ENCODE measurements at places on chromosomes 16 and 17.
A peak's percentile ranks its signal among the peaks of the same experiment; 100 is the strongest.

DNA sequence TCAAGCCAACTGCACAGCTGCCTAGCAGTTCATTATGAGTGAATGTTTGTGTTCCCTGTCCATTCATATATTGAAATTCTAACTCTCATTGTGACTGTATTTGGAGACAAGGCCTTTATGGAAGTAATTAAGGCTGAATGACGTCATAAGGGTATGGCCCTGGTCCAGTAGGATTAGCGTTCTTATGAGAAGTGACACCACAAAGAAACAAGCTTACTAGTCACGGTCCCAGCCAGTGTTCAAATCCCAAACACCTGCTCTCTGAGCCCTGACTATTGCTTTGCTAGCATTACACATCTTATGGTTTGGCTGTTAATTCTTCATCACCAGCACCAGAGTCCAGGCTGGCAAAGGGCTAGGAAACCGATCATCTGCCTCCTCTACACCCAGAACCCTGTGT lies 2.2 kb downstream of the ZNF668 start:
- peak; percentile 74 for DNase-seq

DNA sequence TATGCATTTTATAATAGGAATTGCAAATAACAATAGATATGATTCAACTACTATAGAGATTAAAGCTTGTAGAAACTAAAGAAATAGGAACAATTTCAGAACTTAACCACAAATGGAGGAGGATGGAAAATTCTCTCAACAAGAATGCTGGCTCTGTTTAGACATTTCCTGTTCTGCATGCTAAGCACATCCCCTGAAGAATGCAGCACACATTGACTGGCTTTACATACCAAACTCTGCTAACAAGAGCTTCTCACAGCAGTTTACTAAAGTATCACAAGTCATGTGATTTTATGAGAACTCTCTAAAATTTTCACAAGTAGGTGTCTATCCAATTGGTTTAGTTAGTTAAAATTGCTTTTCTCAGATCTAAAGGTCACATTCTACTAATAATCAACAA lies 85.2 kb downstream of the SPAG9 start:
- DNase-seq = peak; percentile 46

DNA sequence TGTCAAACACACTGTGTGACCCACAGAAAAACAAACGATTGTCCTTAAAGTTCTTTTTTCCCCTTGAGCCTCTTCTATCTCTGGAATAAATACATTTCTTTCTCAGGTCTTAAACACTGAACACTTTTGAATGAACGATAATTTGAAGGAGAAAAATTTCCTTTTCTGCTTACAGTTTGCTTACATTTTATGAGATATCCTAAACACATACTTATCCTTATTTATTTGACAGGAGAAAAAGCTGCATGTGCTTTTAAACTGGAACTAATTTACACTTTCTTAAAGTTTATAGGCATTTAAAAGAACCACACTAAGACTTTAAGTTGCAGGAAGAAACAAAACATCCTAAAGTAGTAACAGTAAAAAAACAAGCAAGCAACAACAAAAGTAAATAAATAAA lies 4.7 kb upstream of the IGF2BP1 start:
- no peak for DNase-seq

DNA sequence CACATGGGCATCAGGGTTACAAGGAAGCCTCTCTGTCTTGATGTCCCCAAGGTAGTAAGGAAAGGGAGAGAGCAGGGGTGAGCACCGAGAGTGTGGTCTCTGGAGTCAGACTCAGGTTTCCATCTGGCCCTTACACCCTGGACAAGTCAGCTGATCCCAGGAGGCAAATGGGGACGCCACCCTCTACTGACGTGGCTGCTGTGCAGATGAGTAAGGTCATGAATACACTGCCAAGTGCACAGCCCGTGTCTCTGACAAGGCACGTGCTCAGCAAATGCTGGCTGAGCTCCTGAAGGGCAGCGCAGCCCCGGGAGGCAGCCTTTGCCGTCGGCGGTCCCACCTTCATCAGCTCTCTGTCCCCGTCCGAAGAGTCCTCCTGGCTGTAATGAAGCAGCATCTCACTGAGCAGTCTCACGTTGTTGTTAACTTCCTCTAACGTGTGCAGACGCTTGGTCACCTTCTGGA lies 19.4 kb downstream of the GGA3 start:
- DNase-seq = peak; percentile 48

DNA sequence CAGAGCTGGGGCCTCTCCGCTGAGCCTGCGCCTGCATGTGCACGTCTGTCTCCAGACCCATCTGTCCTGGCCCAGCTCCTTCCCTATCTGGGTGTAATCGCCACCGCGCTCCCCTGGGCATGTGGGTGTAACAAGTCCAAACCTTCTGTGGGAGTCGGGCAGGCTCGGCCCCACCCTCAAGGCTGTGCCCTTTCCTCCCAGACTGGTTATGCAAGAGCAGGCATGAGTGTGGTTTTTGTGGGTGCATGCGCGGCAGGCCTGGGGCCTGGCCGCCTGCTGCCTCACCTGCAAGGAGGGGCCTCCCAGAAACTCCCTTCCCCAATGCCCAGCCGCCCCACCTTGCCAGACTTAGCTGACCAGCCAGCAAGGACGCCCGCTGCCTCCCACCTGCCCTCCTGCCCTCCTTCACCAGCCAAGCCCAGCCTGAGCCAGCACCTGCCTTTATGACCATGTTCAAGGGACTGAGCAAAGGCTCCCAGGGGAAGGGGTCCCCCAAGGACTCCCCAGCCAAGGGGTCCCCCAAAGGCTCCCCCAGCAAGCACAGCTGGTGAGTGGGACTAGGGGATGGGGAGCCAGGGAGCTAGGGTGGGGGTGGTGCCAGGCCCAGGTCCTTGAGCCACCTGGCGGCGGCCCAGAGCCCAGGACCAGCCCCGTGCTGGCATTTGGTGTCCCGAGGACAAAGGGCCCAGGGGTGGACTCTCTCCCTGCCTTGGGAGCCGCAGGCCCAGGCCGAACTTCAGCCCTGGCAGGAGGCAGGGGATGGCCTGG lies at the start of gene EVPLL:
TSS of gene EVPLL (plus strand) at position 342 of the 768 bp plus-strand sequence. CDS start 3,160 bp downstream, outside the sequence.
- DNase-seq = no peak

- no peak for DNase-seq
Observed at GRCh38 chr16:22635357-22635761, 124.7 kb downstream of the NPIPB5 start.

DNA sequence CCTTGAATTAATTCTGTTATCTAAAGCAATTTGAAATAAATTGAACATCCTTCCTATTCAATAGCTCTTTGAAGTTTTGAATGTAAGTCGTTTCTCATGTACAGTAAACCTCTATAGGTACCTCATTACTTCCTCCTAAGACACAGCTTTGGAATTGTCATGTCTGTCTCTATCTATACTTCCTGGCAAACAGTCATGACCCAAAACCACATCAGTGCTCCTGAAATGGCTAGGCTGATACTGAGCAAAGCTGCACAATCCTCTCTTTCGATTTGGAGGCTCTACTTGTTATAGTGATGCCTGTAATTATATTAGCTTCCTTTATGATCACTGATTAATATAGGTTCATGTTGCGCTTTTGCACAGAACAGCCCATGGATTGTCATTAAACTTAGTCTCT lies 110.1 kb downstream of the ADAMTS18 start:
- no peak for DNase-seq

DNA sequence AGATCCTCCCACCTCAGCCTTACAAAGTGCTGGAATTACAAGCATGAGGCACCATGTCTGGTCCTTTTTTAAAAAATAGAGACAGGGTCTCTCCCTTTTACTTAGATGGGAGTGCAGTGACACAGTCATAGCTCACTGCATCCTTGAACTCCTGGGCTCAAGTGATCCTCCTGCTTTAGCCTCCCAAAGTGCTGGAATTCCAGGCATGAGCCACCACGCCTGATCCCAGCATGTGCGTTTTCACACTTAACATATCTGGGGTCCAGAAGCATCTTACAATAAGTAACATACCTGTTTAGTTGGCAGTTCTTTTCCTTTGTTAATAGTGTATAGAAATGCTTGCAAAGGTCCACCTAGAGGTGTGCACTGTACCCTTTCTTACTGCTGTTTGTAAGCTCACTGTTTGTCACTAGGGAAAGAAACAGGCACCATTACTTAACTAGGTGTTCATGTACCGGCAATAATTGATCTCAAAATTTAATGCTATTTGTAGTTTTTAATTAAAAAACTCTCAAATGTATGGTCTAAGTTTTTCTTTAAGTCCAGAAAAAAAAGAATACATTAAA lies 221.7 kb downstream of the RPTOR start:
- no peak for DNase-seq

DNA sequence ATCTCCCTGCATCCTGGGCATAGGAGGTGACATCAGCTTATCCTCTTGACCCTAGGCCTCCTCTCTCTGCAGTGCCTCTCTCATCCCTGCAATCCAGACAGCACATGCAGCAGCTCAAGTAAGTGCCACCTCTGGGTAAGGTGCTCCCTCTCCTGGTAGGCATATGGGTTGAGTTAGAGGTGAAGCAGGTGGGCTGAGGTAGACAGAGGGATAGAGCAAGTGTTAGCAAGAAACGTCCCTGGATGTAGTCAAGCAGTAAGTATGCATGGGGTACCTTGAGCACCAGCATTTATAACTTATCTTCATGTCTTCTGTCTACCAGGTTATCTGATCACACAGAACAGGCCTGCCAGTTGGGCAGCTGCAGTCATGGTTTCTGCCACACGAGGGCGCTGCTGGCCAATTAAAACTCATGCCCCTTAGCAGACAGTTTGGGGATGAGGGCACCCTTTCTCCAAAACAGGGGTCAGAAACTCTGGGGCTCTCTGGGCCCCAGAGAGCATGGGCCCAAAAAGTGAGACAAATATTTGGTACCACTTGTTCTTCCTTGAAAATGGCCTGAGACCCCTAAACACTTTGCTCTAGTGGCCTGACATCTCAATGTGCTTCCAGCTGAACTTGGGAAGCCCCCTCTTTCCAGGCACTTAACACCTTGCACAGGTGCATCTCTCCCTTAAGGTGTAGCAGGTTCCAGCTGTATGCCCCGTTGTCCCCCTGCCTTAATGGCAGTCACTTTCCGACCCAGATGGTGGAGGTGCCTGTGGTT lies 59.8 kb downstream of the NEUROD2 start:
- DNase-seq = peak; percentile 71

GRCh38 chr17:80222376-80223141 lies 2.3 kb downstream of the SLC26A11 start:
- no peak for DNase-seq

DNA sequence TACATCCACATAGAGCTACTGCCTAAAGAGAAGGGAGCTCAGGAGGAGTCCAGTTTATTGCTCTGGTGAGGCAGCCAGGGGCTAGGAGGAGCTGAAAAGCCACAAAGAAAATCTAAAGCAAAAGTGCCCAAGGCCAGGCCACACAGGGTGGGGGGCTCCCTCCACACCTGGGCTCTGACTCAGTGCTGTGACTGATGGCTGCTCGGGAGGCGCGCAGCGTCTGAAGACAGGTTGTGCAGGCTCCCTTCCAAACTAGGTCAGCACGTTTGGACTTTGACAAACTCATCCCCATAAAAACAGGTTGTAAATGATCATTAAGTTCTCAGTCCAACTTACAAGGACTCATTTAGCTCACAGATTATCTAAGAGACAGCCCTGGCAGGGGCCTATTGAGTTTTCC lies 22.2 kb upstream of the LCMT1 start:
- DNase-seq = no peak

DNA sequence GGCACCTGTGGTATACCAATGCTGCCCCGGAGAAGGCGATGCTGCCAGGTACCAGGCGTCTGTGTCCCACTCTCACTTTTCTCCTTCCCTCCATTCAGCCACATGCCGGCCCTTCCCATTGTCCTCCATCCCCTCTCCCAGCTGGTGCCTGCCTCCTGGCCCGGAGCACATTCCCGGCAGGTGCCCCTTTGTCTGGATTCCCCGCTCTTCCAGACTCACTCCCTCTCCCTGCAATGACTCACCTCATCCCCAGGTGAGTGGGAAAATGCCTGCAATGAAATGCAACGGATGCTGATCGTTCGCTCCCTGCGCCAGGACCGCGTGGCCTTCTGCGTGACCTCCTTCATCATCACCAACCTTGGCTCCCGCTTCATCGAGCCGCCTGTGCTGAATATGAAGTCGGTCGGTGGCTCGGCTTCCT lies 10.4 kb upstream of the KDM6B start:
- no peak for DNase-seq

- DNase-seq = no peak
Observed at GRCh38 chr17:18916816-18917500, 35.0 kb upstream of the SLC5A10 start.

DNA sequence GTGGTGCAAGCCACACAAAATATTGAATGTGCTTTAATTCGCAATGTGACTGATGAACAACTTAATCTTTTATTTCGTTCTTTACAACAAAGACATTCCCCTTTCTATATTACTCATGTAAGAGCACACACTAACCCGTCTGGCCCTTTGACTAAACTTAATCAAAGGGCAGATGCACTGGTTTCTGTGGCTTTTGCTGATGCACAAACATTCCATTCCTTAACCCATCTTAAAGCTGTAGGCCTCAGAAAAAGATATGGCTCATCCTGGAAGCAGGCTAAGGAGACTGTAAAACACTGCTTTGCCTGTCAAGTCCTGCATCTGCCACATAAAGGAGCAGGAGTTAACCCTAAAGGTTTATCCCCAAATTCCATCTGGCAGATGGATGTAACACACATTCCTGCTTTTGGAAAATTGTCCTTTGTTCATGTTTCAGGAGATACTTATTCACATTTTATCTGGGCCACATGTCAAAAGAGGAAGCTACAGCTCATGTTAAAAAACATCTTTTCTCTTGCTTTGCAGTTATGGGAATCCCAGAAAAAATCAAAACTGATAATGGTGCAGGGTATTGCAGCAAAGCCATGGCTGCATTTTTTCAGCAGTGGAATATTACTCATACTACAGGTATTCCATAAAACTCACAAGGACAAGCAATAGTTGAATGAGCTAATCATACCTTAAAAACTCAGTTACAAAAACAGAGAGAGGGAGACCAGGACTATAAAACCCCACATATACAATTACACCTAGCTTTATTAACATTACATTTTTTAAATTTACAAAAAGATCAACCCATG lies 137.2 kb downstream of the AHSP start:
- DNase-seq = no peak

DNA sequence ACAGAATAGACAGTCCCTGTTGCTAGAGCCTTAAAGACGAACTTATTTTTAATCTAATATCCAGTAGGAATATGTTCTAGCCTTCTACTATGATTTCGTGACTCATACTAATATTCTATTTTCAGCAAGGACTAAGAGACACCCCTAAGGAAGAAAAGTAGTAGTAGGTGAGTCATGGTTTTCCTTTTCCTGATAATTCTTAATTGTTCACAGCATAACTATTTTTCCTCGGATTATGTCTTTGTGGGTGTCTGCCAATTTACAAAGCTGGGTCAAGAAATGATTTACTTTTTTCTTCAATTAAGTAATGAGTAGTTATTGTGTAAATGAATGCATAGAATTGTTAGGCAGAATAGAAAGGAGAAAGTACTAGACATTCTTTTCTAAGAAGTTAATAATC lies 292.2 kb downstream of the TOX3 start:
- no peak for DNase-seq

Measured in AG08396 (cell line).